CD8-positive, alpha-beta T cell (primary cell): ENCODE measurements at places on chromosomes 5 and 9. TPM values are rescaled to one million over a fixed set of nuclear protein-coding genes. Genes with fewer than 3 reads are reported as not detected.

STK32A gene
- total RNA-seq, result not detected

IL6ST gene
- 214 TPM for total RNA-seq

HTR4 gene
- not detected for total RNA-seq

HMGXB3 gene
- 29.7 TPM for total RNA-seq
